GM23338 (cell line): ENCODE measurements at places on chromosomes 4 and X. TPM values are rescaled to one million over a fixed set of nuclear protein-coding genes. Genes with fewer than 3 reads are reported as not detected.

GRCh38 chr4:182000077-182000476 is 243.1 kb upstream of the TENM3 start:
- DNase-seq: no peak

DNA sequence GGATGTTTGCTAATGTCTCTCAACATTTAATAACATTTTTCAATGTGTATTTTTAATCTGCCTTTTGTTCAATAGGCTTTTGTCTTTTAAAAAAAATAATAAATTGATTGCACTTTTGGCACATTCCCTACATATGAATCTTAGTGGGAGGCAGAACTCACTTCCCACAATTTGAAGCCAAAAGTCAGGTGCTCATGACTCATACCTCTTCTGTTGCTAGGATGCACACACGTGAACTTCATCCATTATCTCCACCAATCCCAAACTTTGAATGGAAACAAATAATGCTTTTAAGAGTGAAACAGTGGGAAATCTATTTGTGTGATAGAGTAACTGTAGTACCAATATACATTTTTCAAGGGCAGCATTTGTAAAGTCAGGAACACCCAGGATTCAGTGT is 260.5 kb downstream of the IQCM start:
- DNase-seq: no peak

DNA sequence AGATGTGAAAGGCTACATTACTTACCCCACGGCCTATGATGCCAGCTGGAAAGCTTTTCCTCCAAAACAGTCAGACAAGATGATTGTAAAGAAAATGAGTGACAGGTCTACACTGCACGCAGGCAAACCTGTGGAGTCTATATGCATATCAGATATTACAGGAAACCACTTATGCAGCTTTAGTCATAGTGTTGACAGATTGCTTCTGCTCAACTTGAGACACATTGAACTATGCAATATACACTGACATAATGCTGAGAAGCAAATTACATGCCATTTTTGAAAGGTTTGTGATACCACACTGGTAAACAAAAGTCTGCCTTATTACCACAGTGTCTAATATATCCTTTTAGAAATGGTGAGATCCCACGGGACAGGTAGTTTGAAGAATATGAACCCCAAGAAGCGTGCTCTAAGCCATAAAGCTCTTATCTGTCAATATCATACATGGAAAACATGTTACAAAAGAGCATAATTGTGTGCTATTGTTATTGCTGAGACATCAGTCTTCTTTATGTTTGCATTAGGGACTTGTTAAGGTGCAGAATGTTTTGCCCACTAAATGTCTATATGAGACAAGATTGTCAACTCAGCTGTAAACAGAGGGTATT is 1835.8 kb upstream of the TENM3 start:
- DNase-seq: no peak

DNA sequence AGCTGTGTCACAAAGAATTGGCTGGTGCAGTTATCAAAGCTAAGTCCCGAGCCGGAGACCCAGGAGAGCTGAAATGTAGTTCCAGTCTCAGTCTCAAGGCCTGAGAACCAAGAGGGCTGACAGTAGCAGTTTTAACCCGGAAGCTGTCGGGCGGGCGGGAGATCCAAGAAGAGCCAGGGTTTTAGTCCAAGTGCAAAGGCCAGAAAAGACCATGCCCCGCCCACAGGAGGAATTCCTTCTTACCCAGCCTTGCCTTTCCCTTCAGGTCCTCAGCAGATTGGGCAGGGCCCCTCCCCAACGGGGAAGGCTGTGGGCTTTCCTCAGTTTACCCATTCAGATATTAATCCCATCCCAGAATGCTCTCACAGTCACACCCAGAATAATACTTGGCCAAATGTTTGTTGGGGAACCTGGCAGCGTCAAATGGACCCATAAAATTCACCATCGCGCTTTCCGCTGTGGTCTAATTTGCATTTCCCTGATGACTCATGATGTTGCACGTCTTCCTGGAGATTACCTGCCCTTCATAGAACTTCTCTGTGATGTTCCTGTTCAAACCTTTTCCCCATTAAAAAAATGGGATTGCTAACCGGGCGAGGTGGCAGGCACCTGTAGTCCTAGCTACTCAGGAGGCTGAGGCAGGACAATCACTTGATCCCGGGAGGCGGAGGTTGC is 16.2 kb downstream of the MAEA start:
- no peak for DNase-seq

The RNF175 gene
- total RNA-seq: 4.7 and 14.9 TPM in 2 replicates
